ENCODE measurements at places on chromosomes 12 and 14. TPM values are rescaled to one million over a fixed set of nuclear protein-coding genes. Genes with fewer than 3 reads are reported as not detected.

MFAP5 gene
- not detected for total RNA-seq

LRRC43 gene
- total RNA-seq, result 0.28 TPM

CHFR gene
- 52.3 TPM for total RNA-seq

ITPR2 gene
- 21.0 TPM for total RNA-seq

PLXNC1 gene
- 3.2 TPM for total RNA-seq

GMFB gene
- 67.8 TPM for total RNA-seq

NAV3 gene
- total RNA-seq, result 0.29 TPM

MANSC1 gene
- total RNA-seq, result 2.5 TPM

GCH1 gene
- total RNA-seq, result 39.4 TPM

STRN3 gene
- 21.4 TPM for total RNA-seq

SPPL3 gene
- total RNA-seq, result 22.8 TPM

LAG3 gene
- 86.4 TPM for total RNA-seq

SALL2 gene
- 1.4 TPM for total RNA-seq

SLC25A21 gene
- not detected for total RNA-seq

LGR5 gene
- total RNA-seq, result not detected

KRT4 gene
- not detected for total RNA-seq

SLC2A14 gene
- not detected for total RNA-seq

PLCZ1 gene
- total RNA-seq, result not detected

GZMH gene
- total RNA-seq, result 34.7 TPM

ZBTB42 gene
- 4.1 TPM for total RNA-seq

TMEM121 gene
- total RNA-seq, result 24.6 TPM

BORCS5 gene
- total RNA-seq, result 23.6 TPM

SMOC1 gene
- 0.30 TPM for total RNA-seq

A2M gene
- 3.2 TPM for total RNA-seq

SOX5 gene
- 1.7 TPM for total RNA-seq

SYNJ2BP gene
- 5.1 TPM for total RNA-seq

KRT82 gene
- total RNA-seq, result not detected

Measured in activated T-cell treated with anti-CD3 and anti-CD28 coated beads, Interleukin-2, amount 50 U/mL, for 4 hours (primary cell).